Tibial nerve (tissue), 4 donors: ENCODE measurements at places on chromosomes 2 and 18. TPM values are rescaled to one million over a fixed set of nuclear protein-coding genes. Genes with fewer than 3 reads are reported as not detected.

DNA sequence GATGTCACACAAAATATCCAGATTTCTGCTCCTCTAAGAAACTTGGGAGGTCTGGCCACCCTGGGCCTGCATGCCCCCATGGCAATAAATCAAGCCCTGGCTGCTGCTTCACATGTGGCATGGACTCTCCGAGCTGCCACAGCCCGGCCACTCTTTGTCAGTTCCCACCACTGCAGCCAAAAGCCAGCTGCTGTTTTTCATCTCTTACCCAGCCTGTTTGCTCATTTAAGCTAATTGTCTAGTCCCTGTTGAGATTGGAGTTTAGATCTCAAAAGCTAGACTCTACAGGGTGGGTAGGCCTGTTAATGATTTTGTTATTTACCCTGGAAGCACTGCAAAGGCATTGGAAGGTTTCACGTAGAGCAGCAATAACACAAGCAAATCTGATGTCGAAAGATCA, 20.9 kb upstream of the ANXA4 start:
- no peak for DNase-seq

GRCh38 chr2:148642891-148643416, 1.6 kb upstream of the EPC2 start:
- DNase-seq, result no peak

GRCh38 chr18:13809043-13809430, 14.9 kb upstream of the MC5R start:
- DNase-seq, result no peak

DNA sequence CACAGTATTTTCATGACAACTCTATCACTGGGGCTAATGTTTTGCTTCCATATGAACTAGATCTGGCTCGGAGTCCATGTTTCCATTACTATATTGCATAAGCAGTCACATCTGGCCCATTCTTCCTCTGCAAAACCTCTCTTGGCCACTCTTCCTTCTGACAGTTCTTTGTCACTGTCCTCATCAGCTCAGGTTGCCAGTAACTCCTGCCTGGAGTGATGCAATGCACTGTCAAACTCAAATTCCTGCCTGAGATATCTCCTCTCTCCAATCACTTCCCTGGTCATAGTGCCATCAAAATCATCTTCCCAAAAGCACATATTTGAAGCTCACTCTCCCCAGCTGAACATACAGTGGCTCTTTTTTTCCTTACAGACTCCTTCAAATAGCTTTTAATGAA, 66.1 kb downstream of the COLEC12 start:
- no peak for DNase-seq

DNA sequence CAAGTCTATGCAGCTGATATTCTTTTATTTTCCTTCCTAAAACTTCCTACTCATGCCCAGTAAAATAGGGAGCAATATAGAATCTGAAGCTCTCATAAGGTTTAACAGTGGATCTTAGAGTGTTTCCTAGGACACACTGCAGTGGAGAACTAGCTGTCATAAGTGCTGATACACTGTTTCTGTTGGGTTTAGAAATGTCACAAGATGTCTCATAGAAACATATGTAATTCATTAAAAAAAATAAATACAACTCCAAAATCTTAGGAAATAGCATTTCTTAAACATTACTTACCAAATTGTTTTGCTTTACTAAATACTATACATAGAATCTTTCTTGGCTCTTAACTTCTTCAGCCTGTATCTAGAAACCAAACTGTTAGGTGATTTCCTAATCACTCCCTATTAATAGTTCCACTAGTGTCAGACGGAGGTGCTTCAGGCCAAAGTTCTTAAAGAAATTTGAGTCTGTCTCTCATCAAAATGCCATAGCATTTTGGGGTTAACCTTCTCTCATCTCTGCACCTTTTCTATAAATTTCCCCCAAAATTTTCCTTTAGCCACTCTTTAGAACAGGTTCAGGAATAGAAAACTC, 93.7 kb downstream of the CERKL start:
- no peak for DNase-seq

GRCh38 chr2:202765436-202765835, 106.1 kb downstream of the ICA1L start:
- DNase-seq, result no peak

DNA sequence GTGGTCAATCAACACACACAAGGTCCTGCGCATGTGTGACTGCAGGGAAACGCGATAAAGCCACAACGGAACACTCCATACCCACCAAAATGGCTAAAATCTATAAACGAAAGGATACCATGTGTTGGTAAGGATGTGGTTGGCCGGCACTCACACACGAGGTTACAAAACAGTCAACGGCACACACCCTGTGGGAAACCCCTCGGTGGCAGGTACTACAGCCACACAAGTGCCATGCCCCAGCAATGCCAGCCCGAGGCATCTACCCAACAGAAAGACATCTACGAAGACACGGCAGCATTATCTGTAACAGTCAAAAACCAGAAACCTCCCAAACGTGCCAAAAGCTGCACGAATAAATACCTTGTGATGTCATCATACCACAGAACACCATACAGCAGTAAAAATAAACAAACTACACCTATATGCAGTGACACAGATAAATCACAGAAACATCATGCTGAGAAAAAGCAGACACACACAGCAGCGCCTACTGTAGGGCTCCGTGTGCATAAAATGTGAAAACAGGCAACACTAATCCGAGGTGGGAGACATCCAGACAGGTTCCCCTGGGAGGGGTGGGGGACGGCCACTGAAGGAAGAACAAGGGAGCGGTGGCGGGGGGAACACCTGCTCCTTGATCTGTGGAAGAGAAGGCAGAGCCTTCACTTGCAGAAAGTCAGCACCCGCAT, 36.7 kb downstream of the HDAC4 start:
- DNase-seq, result no peak

SPC25 gene
- not detected for total RNA-seq

SNED1 gene
- total RNA-seq, result 116 TPM

CNTNAP5 gene
- total RNA-seq, result not detected
